ENCODE measurements at places on chromosomes 16 and 17.

- DNase-seq = no peak
Observed at GRCh38 chr17:35797370-35797769, 1.9 kb upstream of the MMP28 start.

DNA sequence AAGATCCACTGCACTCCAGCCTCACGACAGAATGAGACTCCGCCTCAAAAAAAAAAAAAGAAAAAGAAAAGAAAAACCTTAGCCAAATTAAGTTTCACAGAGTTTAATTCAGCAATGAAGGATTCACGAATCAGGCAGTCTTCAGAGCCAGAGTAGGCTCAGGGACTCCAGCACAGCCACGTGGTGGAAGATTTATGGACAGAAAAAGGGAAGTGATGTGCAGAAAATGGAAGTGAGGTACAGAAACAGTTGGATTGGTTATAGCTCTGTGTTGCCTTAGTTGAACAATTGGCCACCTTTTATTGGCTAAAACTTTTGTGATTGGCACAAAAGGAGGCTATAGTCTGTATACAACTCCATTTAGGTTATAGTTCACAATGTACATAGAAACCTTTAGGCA lies 256.6 kb downstream of the HS3ST3B1 start:
- DNase-seq = no peak

DNA sequence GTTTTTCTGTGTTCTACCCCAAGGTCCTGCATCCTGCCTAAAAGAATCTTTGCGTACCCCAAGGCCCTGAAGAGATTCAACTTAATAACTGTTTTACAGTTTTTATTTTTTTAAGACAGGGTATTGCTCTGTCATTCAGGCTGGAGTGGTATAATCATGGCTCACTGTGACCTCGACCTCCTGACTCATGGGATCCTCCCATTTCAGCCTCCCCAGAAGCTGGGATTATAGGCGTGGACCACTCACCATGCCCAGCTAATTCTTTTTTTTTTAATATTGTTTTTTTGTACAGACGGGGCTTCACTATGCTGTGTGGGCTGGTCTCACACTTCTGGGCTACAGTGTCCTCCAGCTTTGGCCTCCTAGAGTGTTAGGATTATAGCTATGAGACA lies 9.3 kb upstream of the FAAP100 start:
- DNase-seq = no peak

- no peak for DNase-seq
Observed at GRCh38 chr16:89023621-89024511, 46.9 kb upstream of the CBFA2T3 start.

GRCh38 chr17:61431594-61432311 lies 20.5 kb upstream of the TBX4 start:
- DNase-seq = no peak

DNA sequence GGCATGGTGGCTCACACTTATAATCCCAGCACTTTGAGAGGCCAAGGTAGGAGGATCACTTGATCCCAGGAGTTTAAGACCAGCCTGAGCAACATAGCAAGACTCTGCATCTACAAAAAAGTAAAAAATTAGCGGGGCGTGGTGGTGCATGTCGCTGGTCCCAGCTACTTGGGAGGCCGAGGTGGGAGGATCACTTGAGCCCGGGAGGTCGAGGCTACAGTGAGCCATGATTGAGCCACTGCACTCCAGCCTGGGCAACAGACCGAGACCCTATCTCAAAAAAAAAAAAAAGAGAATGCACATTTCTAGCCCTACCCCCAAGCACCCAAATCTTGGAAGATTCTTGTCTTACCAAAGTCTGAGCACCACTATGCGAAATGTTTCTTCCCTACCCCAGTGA lies 15.6 kb upstream of the RHOT1 start:
- DNase-seq = no peak

- DNase-seq = no peak
Observed at GRCh38 chr17:34974179-34974578, 6.1 kb upstream of the LIG3 start.

GRCh38 chr16:75273054-75273925 lies 21.9 kb upstream of the BCAR1 start:
- DNase-seq = no peak

DNA sequence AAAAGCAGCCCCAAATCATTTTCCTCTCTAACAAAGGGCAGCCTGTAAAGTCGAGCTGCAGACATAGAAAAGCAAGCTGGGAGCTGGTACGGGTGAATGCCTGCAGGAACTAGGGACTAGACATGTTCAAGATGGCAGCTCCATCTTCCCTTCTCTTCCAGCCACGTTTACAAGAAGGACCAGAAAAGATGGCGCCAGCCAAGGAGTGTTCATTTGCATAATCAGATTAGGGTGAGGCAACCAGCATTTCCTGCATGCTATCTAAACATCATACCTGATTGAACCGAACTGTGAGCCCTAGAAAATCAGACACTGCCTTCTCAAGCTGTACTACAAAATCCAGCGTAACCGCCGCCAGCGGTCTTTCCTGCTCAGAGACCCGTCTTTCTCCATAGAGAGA lies 896.8 kb downstream of the CDH11 start:
- no peak for DNase-seq

GRCh38 chr16:47449788-47450187 lies 11.1 kb downstream of the ITFG1 start:
- DNase-seq = no peak

DNA sequence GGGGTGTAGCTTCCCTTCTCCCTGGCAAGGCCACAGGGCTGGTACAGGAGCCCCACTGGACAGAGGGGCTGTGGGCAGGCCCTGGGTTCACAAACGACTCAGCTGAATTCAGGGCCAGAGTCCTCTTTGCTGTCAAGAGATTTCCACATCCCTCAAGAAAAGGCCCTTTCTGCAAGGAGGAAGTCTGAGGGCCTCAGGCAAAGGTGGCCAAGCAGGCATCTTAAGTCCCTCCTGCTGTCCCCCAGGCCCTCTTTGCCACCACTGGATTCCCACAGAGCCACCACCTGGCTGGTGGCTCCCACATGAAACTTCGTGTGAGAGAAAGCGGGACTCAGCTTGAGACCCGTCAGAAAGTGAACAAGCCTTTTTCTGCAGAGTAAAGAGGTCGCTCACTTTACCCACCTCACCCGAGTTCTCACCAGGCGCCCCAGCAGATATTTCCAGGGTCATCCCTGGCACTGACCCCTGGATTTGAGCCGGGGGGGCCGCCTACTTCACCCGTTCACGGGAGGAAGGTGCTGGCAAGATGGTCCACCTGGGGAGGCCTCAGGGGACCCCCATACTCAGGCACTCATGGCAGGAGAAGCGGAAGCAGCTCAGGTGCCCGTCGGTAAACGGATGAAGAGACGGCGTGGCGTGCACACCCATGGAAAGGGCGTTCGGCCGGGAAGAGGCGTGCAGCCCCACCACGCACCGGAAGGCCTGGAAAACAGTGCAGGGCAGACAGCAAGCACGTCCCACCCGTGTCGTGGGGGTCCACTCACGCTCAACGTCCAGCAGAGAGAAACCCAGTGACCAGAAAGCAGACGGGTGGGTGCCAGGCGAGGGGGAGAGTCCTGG lies 3.6 kb downstream of the RNF166 start:
- no peak for DNase-seq

- no peak for DNase-seq
Observed at GRCh38 chr17:37318931-37319594, 56.7 kb upstream of the C17orf78 start.

- DNase-seq = no peak
Observed at GRCh38 chr17:81650951-81651350, 5.4 kb downstream of the PDE6G start.

GRCh38 chr17:4642286-4642685 lies 808 bp upstream of the ALOX15 start:
- DNase-seq = no peak

GRCh38 chr16:67299269-67299668 lies 19.9 kb downstream of the PLEKHG4 start:
- no peak for DNase-seq

DNA sequence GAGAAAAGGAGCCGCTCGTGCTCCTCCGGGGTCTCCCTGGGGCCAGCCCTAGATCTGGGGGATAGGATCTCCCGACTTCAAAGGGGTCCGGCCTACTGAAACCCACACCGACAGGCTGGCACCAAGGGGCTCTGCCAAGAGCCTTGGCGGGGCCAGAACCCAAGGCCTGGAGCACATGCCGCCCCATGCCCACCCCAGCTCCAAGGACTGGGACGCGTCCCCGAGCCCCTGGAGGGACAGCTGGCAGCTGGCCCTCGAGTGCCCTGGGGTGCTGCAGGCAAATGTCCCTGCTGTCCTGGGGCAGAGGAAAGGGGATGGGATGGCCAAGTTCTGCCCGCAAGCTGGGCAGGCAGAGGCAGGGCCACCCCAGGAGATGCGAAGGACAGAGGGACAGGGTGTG lies 31.8 kb upstream of the ZFPM1 start:
- no peak for DNase-seq

All from esophagus squamous epithelium (tissue), 5 donors.